Posterior vena cava (tissue), 2 donors: ENCODE measurements at places on chromosomes 2 and 18. TPM values are rescaled to one million over a fixed set of nuclear protein-coding genes. Genes with fewer than 3 reads are reported as not detected.

DNA sequence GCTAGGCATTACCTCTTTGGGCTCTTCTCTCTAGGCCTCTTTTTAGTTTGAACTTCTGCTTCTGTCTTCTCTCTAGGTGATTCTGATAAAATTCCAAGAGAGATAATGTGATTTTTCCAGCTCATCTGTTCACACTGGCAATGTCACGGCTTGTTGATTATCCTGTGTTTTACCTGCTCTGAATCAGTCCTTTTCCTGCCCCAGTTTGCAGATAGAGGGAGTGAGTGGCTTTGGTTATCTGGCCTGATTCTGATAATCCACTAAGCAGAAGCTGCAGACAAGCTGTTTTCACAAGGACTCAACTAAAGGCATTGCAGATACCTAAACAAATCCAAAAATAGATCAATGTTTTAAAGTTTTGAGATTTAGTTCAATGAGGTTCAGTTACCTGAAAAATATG is 111.9 kb downstream of the DCC start:
- no peak for DNase-seq

DNA sequence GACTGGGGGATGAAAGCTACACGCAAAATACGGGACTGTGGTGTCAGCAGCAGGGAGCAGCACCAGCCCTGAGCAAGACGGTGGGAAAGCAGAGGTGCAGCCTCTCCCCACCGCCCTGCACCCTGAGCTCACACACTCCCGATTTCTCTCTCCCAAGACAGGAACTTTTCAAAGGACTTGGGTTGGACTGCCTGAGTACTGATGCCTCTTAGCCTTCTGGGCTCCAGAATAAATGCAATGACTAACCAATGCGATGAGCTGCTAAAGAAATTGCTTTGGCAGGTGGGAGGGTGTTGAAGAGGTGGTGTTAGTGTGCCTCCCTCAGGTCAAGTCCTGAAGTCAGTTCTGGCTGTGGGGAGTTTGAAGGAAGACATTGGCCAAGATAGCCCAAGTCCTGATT is 9.6 kb downstream of the TRIM54 start:
- peak; percentile 4 for DNase-seq

GRCh38 chr18:51525453-51526225 is 328.2 kb upstream of the MEX3C start:
- DNase-seq = no peak

DNA sequence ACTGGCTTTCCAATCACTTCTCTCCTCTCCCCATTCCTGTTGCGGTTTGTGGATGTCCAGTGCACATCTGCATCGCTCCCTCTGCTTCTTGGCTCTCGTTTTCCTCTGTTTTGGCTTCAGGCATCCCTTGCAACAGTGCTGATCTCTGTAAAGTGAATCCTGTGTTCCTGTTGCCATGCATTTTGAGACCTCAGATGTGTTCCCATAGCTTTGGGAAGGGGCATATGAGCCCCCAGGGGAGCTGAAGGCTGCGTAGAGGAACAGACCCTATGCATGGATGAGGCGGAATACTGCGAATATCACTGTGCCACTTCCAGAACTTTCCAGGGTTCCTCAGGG is 168.4 kb upstream of the HAAO start:
- DNase-seq = no peak

GRCh38 chr2:203450561-203450960 is 84.5 kb downstream of the RAPH1 start:
- no peak for DNase-seq

DNA sequence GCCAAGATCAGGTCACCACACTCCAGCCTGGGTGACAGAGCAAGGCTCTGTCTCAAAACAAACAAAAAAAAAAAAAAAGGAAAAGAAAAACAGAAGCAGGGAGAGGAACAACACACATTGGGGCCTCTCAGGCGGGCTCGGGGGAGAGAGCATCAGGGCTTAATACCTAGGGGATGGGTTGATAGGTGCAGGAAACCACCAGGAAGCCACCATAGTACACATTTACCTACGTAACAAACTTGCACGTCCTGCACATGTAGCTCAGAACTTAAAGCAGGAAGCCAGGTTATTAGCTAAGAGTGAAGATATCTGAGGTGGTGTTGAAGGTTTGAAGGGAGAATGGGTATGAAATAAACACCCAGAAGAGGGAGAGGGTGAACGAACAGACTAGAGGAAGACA is 81.0 kb upstream of the PMAIP1 start:
- no peak for DNase-seq

GRCh38 chr2:121485039-121485438 is 45.6 kb upstream of the RNU4ATAC start:
- DNase-seq = no peak

DNA sequence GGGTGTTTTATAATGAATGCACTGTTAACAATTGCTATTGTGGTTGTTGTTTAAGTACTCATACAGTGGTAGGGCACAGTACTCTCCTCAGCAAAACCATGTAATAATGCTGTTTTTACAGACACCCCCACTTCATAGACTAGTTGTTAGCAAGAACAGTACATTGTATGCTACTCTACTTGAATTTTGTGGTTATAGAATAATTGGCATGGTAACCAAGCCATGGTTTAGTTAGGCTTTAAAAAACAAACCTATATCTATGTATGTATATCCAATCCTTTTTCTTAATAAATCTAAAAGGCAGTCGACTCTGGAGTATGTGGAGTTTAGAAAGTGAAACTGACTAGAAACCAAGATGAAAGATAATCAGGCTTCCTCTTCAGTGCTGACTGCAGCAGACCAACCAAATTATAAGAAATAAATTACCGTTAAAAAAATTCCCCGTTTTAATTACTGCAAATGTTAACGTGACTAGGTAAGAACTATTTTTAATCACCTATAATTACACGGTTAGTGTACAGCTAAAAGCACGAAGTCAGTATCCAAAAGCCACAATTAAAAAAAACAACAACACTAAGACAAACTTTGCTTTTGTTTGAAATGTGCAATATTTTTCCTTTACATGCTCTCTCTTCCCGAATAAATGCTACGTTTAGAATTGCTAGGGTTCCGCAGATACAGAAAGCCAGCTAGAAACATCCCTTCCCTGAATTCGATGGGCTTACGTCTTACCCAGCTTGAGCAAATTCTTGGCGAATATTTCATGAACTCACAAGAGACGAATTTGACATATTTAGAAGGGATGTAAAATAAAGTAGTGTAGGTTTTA is 113.3 kb upstream of the SERTAD2 start:
- no peak for DNase-seq

DNA sequence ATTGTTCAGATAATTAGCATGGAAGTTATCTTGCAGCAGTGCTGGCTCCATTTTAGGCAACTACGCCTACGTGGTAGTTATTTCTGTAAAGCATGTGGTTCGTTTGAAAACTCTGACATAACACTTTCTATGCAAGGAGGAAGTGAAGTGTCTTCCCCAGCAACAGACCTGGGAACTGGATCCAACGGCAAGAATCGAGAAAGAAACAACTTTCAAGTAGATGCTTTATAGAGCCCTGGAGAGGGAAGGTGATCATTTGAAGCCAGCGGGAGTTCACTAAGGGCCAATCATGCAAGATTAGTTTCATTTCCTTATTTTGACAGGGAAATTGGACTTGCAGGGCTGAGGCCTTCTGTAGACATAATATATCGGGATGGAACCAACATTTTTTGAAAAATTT is 218.3 kb downstream of the ACKR3 start:
- no peak for DNase-seq

DNA sequence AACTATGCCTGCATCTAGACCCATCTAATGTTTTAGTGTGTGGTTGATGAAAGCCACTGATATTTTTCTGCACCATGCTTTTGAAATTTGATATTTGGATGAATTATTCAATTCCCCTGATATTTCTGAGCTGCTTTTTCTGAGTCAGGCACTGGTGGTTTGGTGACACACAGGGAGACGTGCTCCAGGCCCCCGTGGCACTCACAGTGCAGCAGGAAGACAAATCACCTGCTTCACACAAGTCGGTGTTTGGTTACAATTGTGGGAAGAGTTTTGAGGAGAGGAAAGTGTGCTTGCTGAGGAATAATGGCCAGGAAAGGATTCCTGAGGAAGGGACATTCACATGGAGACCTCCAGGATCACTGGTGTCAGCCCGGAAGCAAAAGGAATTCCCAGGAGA is 179.7 kb downstream of the ACKR3 start:
- no peak for DNase-seq

GRCh38 chr2:70685771-70686171 is 82.2 kb downstream of the ADD2 start:
- peak; percentile 29 for DNase-seq

DNA sequence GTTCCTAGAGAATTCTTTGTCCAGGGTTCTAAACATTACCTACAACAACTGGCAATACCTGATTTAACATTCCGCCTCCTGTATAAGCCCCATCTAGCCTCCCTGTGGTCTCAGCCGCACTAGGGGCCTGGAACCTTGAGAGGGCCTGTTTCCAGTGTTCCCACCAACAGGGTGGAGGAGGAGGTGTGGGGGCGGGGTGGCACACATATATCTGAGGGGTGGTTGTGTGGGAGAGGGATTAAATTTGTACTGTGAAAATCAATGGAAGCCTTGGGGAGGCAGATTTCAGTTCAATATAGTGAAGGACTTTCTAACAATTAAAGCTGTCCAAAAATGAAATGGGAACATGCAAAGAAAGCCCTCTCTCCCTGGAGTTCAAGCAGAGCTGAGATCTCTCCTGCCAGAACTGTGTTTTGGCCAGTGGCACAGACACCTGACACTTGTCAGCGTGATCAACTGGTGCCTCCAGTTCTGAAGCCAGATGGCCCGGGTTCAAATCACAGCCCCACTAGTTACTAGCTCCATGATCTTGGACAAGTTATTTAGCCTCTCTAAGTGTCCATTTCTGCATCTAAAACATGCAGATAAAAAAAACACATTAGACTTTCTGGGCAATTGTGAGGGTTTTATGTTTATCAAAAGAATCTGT is 17.0 kb upstream of the FZD7 start:
- no peak for DNase-seq

- no peak for DNase-seq
Measured at GRCh38 chr2:65403529-65403915, 28.9 kb downstream of the SPRED2 start.

- no peak for DNase-seq
Measured at GRCh38 chr2:172370821-172371455, 56.4 kb upstream of the ITGA6 start.

The LRRC30 gene
- total RNA-seq = not detected

The SPR gene
- 14.3 TPM for total RNA-seq

The PRKAG3 gene
- 0.23 TPM for total RNA-seq

The AGXT gene
- total RNA-seq = not detected
